ENCODE measurements at places on chromosomes 1 and 21.
A peak's percentile ranks its signal among the peaks of the same experiment; 100 is the strongest.

GRCh38 chr1:18008081-18008480 lies 99.5 kb upstream of the IGSF21 start:
- no peak for DNase-seq

DNA sequence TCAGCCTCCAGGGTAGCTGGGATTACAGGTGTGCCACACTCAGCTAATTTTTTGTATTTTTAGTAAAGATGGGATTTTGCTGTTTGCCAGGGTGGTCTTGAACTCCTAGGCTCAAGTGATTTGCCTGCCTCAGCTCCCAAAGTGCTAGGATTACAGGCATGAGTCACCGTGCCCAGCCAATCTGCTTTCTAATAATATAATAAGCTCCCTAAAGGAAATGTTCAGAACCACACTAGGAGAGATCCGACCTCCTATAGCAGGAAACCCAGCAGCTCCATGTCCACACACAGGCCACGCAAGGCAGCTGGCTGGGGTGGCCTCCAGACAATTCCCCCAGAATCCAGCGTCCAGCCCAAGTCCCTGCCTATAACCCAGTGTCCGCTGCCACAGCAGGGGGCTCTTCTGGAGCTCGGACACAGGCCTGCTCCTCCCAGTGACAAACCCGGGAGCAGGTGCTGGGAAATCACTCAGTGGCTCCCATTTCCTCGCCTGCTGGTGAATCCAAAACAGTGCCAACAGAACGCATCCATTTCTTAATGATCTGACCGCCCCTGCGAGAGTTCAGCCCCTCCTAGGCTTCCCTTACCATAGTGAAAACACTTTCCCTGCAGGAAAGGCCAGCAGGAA lies 7.5 kb downstream of the RIPK4 start:
- DNase-seq: no peak

- DNase-seq: no peak
Measured at GRCh38 chr1:227465256-227465655, 98.1 kb upstream of the ZNF678 start.

DNA sequence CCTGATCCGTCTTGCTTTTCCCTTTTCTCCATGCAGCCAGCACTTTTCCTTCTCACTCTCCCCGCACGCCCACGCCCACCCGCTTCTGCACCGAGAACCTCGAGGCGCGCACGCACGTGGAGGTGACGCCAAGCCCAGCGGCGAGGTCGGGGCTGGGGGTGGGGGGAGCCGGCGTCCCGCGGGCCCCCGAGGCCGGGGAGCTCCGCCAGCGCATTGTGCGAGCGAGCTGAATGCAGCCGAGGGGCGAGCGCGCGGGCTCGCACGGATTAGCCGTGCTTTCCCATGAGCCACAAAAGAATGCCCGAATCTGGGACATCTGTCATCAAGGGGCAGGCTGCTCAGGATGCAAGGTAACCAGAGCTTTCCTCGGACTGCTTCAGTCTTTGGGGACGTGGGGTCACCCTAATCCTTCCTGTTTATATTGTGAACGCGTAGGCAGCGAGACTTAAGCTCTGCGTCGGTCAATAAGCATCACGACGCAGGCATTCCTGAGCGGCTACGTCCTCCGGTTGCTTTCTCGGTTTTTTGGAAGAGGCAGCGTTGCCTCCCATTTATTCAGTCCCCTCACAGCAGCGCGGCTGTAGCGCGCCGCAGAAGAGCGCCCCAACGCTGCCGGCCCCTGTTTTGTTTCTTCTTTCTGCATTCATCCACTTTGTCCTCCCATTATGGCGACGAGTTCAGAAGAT lies 67.3 kb upstream of the AKT3 start:
- DNase-seq: peak; percentile 35

- no peak for DNase-seq
Measured at GRCh38 chr1:54239035-54239383, 39.0 kb downstream of the MRPL37 start.

GRCh38 chr1:215957663-215958062 lies 390.6 kb downstream of the KCTD3 start:
- no peak for DNase-seq

DNA sequence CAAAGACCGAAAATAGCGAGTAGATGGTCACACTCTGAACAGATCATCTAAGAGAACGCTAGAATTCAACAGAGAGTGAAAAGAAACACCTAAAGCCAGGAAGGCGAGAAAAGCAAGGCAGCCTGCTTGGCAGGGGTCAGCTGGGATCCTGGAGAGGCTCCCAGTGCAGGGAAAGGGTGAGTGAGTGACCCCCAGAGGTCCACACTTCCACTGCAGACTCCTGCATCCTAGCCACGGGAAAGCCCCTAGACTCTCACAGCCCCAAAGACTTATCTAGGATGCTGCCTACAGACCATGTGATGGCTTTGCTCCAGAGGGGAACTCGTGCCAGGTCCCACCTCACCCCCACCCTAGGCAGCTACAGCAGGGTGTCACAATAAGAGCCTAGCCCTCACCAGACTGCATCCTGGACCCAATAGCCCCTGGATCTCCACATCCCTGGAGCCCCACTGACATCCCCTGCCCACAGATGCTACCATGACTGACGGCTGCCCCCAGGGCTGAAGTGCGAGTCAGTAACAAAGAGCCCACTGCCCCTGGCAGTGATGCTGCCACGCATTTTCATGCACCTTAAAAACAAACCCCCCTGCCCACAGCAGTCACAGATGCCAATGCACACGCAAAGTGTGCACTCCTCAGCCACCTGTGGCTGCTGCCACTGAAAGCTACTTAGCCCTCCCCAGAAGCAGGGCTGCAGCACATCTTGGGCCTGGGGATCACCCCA lies 62.2 kb downstream of the PSMG1 start:
- no peak for DNase-seq

DNA sequence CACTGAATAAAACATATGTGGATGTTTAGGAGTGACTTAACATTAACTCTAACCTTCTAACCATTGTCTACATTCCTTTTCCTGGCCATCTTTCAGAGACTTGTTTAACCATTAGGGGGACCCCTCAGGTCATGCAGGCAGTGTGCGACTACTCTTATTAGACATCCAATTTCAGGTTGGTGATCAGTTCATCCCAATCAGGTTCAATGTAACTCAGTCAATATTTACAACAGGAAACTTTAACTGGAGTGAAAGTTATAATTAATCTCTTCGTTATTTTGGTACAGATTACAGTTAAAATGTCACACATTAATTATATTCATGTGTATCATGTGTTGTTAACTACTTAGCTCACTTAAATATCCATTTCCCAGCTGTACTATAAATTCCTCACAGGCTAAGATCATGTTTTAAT lies 68.8 kb upstream of the RGS1 start:
- no peak for DNase-seq

GRCh38 chr1:27300341-27301051 lies 21.5 kb upstream of the TMEM222 start:
- peak; percentile 74 for DNase-seq

- DNase-seq: no peak
Measured at GRCh38 chr1:43036932-43037331, 78.3 kb upstream of the SLC2A1 start.

DNA sequence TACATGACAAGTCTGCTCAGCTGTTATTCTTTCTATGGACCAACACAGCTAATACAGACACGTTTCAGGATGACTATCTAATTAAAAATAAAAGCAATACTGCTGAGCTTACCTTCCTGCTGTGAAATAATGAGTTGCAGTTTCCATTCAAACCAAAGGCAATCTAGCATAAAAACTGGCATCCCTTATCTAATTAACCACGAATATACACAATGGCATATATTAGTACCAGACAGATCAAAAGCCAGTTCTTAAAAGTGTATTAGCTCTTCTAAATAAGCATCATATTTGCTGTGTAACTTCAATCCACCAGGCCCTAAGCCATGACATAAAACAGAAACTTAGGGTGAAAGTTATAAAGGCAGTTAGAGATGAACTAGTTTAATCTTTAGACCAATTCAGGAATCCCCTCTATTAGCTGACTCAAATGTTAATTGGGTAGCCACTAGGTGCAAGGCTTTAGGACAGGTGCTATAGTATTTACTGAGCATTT lies 20.6 kb downstream of the TESK2 start:
- DNase-seq: no peak

GRCh38 chr1:1678581-1679380 lies 13.8 kb downstream of the SLC35E2B start:
- DNase-seq: no peak

- DNase-seq: no peak
Measured at GRCh38 chr1:208601561-208601960, 357.4 kb upstream of the PLXNA2 start.

DNA sequence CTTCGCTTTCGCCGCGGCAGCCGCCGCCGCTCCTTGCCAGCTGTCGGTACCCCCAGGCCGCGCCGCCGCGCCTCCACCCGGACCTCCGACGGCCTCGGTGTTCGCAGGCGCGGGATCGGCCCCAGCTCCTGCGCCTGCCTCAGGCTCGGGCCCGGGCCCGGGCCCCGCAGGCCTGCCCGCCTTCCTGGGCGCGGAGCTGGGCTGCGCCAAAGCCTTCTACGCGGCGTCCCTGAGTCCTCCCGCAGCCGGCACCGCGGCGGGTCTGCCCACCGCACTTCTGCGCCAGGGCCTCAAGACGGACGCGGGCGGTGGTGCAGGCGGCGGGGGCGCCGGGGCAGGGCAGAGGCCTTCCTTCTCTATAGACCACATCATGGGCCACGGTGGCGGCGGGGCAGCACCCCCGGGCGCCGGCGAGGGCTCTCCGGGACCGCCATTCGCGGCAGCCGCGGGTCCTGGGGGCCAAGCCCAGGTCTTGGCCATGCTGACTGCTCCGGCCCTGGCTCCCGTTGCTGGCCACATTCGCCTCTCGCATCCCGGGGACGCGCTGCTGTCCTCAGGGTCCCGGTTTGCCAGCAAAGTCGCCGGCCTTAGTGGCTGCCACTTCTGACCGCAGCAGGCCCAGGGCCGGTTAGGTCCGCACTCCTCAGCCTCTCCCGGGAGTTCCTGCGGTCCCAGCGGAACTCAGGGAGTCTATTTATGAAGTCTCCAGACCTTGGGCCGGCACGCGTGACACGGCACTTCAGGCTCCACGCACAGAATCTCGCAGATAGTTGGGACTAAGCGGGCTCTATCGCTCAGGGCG lies 1.4 kb downstream of the FOXD2 start:
- DNase-seq: no peak

GRCh38 chr1:3545363-3546047 lies 65.8 kb downstream of the MEGF6 start:
- DNase-seq: no peak

- DNase-seq: no peak
Measured at GRCh38 chr1:157849229-157849875, 7.7 kb upstream of the CD5L start.

- DNase-seq: no peak
Measured at GRCh38 chr1:193185901-193186731, at the start of gene B3GALT2. Gene B3GALT2 (minus strand): TSS chr1:193186613. CDS start chr1:193181562, 5,051 bp downstream.

GRCh38 chr1:41671116-41671755 lies 186.8 kb upstream of the EDN2 start:
- no peak for DNase-seq

DNA sequence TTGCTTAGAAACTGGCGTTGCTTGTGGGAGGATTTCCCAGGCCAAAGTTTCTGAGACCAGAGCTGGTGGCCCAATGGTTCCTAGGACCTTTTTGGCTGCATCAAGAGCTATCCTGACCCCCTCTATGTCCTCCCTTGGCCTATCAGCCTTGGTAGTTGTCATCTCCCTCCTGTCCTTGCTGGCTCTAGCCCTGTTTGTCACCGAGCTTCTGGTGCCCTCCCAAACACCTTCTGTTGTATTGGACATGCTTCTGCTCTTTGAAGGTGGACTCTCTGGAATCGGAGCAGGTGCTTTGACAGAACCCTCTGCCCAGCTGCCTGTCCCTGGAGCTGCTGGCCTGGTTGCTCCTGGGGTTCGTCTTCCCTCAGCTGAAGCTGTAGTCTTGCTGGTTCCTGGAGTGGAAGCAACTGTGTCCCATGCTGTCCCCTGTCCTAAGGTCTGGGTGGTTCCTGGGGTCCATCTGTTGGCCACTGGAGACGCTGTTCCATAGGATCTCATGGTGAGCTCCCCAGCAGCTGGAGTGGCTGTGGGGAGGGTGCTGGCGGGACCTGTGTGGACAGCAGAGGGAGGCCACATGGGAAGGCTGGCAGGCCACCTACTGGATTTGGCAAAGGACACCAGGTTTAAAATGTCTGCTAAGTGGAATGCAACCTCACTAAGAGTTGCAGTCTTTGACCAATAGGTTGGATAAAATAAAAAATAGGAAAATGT lies 9.4 kb downstream of the FCAMR start:
- DNase-seq: no peak

- no peak for DNase-seq
Measured at GRCh38 chr1:191970116-191970515, 188.1 kb upstream of the RGS18 start.

- DNase-seq: peak; percentile 12
Measured at GRCh38 chr1:155012776-155013602, 10.4 kb downstream of the ZBTB7B start.

DNA sequence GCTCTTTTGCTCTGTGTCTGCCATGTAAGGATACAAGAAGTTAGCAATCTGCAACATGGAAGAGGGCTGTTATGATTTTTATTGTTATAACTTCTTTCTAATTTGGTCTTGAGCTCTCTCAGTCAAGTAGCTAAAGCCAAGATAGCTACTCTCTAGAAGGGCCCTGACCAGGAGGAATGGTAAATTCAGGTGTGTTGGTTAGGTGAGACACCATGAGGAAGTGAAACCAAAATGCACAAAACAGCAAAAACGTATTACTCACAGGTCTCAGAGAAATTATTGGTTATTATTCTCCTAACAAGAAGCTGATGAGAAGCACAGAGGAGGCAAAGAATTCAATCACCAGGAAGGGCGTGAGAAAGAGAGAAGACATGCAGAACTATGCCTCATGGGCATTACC lies 51.8 kb upstream of the INSL5 start:
- no peak for DNase-seq

GRCh38 chr1:67201891-67202290 lies 35.6 kb downstream of the IL23R start:
- DNase-seq: no peak

DNA sequence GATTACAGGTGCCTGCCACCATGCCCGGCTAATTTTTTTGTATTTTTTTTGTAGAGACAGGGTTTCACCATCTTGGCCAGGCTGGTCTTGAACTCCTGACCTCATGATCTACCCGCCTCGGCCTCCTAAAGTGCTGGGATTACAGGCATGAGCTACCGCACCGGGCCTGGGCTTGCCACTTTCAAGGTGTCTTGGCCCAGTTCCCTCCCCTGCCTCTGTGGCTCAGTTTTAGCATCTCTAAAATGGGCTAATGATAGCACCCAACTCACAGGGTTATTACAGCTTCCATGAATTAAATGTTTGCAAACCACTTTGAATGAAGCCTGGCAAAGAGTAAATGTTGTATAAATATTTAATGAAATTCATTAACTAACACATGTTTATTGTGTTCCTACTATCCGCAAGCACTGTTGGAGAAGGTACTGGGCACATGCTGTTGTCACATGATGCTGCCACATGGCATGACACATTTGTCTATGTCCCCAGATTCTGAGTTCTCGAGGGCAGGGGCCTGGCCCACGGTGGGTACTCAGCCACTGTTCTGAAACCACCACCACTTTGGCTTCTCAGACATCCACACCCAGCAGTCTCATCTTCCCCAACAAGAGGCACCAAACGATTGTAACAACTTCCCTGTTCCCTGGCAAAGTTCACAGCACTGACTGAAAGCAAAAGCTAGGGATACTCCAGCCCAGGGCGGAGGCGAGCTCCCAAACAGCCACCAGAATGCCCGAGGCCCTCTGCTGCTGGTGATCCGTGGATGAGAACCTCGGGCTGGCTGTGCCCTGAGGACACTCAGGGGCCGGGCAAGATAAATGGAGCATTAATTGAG lies 9.7 kb downstream of the IFFO2 start:
- DNase-seq: no peak
